ENCODE measurements at places on chromosomes 5 and 9.

- DNase-seq = no peak
Observed at GRCh38 chr5:106595864-106596263, 1074.9 kb downstream of the EFNA5 start.

DNA sequence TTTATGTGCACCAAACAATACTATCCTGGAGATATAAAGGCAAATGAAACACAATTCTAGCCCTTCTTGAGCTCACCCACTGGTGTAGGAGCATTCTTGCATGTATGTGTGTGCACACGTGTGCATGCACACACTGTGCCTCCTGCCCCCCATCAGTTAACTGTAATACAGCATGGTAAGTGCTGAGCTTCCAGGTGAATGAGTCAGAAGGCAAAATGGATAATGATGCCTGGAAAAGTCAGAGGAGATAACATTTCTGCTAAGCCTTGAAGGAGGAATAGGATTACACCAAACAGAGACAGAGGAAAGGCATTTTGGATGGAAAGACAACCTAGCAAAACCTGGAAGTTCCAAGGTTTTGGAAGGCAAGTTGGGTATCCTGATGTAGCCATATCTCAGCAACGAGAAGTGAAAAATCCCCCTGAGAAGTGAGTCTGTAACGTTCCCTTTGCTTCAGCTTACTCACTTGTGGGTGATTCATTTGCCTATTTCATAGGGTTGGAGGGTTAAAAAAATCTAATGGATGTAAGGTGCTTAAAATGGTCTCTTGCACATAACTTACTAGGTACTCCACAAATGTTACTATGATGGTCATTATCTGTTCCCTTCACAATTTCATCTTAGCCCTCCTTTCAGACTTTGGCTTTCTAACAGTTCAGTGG, 101.4 kb upstream of the STC2 start:
- DNase-seq = no peak

DNA sequence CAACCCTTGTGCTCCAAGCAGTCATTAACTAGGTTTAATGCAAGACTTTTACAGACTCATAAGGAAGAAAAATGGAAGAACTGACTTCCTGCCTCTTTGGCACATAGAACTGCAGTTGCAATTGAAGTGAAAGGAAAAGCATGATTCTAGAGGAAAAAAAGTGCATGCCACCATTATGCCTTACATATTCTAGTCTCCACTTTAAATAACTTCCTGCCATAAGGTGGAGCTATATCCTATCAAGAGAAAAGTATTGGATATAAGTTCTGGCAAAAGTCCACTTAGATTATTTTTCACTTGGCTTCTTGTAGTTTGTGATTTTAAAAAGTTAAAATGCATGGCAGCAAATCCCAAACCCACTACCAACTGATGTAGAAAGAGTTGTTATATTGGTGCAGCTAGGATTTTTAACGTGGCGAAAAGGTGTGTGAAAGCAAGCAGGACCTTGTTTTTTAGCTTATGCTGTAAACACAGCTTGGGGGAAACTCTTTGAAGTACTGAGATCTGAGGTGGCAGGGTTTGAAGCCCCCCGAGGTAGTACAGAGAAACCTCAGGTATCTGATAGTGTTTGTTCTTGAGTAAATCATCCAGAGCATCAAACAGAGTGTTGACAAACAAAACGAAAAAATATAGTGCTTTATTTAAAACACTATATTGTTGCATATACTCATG, 117.9 kb downstream of the ANXA1 start:
- no peak for DNase-seq

GRCh38 chr5:80389580-80389979, 18.3 kb upstream of the ZFYVE16 start:
- no peak for DNase-seq

DNA sequence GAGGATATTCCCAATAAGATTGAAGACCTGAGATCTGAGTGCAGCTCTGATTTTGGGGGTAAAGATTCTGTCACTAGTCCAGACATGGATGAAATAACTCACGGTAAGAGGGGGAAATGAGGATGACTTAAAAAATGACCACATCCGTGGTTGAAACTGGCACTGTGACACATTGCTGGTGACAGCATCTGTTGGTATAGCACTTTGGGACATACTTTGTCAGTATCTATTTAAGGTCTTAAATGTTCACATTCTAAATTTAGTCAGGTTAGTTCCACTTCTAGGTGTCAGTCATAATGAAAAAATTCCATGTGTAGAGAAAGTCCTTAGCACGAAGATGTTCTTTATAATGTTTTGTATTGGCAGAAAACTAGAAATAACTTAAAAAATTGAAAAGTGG, 70.9 kb downstream of the GAPVD1 start:
- DNase-seq = no peak

DNA sequence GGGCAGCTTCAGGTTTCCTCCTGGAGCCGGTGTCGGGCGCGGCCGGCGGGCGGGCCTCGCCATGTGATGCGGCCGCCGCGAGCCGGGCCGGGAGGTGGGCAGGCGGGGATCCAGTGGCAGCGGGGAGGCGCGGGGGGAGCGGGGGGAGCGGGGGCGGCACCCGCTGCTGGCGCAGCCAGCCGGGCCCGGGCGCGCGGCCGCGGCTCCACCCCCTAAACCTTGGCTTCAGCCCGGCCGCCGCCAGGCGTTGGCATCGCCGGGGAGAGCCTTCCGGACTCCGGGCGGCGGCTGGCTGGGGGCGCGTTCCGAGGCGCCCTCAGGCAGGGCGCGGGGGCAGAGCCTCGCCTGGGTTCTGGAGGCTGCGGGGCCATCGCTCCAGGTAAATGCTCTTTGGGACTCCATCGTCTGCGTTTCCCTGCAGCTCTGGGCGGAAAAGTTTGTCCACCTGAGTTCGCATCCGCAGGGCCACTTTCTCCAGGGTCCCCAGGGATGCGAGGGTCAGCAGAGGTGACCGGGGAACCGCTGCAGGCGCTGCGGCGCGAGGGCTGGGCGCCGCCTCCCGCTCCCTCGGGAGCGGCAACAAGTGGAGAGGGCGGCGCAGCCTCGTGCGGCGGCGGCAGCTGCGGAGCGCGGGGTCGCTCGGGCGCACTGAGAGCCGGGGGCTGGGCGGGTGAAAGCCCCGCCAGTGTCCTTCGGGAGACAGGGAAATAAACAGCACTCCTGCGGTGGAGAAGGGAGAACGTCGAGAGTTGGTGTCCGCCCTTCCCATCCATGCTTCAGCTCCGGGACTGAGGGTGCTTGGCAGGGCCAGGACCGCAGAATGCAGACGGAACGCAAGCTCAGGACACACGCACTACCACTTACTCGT, at the start of gene ARHGEF28:
TSS of gene ARHGEF28 (plus strand) at position 253 of the 868 bp plus-strand sequence. CDS start 58,656 bp downstream, outside the sequence.
- DNase-seq = no peak

GRCh38 chr5:168424594-168425323, 61.5 kb upstream of the RARS1 start:
- DNase-seq = peak; percentile 28

- no peak for DNase-seq
Observed at GRCh38 chr9:6827439-6828145, 69.8 kb downstream of the KDM4C start.

DNA sequence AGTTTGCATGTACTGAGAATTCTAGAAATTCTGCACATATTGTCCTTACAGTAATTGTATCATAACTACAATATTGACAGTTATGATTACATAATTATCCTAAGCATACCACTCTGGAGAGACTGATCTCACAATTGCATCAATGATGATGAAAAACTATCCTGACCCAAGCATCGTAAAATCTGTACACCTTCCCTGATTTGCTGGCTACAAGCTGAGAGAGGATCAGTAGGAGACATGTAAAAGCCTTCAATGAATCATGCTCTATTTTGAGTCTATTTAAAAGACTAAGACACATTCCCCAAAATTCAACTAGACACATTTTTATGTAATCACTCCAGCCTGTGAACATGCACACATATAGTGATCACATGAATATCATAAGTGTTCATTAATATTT, 1833.8 kb downstream of the EFNA5 start:
- DNase-seq = no peak

- DNase-seq = no peak
Observed at GRCh38 chr9:131001021-131001420, 8.0 kb upstream of the LAMC3 start.

DNA sequence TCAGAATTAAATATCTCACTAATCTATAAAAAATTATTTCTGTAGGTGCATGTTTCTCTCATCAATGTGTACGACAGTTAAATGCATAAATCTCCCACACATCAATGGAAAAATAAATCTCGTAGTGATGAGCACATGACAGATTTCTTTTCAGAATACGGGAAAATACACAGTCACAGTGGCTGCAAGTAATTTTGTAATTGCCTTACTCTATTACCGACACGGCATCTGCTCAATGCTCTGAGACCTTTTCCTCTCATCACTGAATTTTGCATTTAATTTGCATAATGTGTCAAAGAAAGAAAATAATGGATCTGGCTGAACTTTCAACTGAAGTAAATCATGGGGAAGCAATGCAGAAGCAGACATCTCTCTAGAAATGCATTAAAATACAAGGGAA, 37.2 kb downstream of the PDE4D start:
- DNase-seq = no peak

GRCh38 chr5:160685219-160685618, 166.8 kb downstream of the ATP10B start:
- no peak for DNase-seq

Measured in AG09309 (cell line).